Panc1 (cell line): ENCODE measurements at places on chromosomes 3 and 15.

GRCh38 chr3:86865506-86865905 is 125.4 kb downstream of the VGLL3 start:
- no peak for DNase-seq

DNA sequence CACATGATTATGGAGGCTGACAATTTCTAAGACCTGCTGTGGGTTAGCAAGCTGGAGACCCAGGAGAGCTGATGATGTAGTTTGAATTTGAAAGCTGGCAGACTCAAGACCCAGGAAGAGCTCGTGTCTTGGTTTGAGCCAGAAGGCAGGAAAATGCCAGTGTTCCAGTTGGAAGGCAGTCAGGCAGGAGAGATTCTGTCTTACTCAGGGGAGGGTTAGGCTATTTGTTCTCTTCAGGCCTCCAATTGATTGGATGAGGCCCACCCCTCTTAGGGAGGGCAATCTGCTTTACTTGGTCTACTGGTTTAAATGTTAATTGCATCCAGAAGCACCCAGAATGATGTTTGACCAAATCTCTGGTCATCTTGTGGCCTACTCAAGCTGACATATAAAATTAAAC is 40.4 kb upstream of the IGF2BP2 start:
- DNase-seq = no peak

- DNase-seq = no peak
These were observed 1350.7 kb downstream of the ZPLD1 start for GRCh38 chr3:103785537-103785936.

- no peak for DNase-seq
These were observed 519 bp downstream of the ASB7 start for GRCh38 chr15:100602823-100603393.

- DNase-seq = peak; percentile 46
These were observed 6.3 kb upstream of the CDC25A start for GRCh38 chr3:48194446-48195071.

DNA sequence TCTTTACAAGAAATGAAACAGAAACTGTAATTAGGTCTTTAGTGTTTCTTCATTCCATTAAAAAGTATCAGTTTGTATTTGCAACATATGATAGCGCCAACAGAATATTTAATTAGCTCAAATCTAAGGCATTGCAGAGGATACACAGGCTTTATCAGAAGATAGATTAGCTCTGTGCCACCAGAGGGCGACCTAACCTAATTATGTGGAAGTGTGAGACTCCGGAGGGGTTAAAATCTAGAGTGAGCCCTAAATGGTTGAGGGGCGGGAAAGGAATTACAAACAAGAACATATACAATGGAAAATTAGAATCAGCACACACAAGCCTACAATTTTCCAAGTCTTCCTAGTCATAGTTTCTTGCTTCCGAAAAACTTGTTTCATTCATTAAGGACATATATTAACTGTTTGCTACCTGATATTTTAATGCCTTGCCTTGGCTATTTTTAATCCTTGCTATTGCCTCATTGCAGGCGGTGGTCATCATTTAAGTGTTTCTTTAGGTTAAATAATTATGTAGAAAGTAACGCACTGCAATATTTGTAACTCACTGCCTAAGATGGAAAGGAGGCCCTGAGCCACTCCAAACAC is 18.0 kb upstream of the RYR3 start:
- DNase-seq = peak; percentile 32

GRCh38 chr3:14377044-14377837 is 25.2 kb upstream of the SLC6A6 start:
- DNase-seq = no peak

DNA sequence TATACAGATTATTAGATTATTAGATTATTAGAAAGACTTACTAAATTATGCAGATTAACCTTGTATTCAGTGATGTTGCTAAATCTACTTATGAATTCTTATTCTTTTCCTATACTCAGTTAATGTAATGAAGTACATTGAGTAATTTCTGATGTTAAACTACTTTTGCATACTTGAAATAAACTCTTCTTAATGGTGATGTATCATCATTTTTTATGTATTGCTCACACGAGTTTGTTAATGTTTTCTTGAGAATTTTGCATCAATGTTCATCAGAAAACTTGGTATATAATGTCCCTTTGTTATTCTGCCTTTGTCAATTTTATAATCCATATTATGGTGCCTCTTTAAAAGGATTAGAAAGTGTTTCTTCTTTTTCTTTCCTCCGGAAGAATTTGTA is 163.2 kb upstream of the COL8A1 start:
- no peak for DNase-seq

GRCh38 chr15:60535265-60535664 is 56.3 kb upstream of the ICE2 start:
- no peak for DNase-seq

GRCh38 chr3:152834191-152834775 is 648 bp upstream of the P2RY1 start:
- DNase-seq = no peak

- DNase-seq = no peak
These were observed 795.0 kb downstream of the ROBO1 start for GRCh38 chr3:78972617-78973301.

DNA sequence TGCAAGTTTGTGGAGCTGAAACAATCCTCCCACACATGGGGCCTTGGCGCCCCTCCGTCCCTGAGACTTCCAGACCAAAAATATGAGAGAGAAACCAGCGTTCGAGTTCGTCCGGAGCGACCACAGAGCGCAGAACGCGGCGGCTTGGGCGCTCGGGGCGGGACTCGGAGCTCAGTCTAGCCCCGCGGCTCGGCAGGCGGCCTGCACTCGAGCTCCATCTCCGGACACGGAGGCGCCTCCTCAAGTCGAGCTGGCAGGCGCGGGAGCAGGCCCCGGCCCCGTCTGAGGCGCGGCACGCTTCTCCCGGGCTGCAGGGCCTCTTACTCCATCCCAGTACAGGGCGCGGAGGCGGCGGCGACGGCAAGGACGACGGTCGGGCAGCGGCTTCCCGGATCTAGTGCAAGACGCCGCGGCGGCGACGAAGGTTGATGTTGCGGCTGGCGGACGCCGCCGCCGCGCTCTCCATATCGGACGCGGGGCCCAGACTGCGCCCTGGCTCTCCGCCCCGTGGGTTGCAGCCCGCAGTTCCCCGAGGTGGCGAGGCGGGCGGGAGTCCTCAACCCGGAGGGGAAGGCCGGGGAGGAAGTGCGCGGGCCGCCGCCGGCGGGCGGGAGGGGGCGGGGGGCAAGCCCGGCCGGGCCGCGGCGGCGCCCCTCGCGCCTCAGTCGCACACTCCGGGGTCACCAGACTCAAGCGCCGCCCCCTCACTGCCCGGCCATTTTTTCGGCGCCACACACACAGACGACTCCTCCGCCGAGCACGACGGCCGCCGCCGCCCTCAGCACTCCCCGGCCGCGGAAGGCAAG is 674 bp downstream of the MSL2 start:
- no peak for DNase-seq

DNA sequence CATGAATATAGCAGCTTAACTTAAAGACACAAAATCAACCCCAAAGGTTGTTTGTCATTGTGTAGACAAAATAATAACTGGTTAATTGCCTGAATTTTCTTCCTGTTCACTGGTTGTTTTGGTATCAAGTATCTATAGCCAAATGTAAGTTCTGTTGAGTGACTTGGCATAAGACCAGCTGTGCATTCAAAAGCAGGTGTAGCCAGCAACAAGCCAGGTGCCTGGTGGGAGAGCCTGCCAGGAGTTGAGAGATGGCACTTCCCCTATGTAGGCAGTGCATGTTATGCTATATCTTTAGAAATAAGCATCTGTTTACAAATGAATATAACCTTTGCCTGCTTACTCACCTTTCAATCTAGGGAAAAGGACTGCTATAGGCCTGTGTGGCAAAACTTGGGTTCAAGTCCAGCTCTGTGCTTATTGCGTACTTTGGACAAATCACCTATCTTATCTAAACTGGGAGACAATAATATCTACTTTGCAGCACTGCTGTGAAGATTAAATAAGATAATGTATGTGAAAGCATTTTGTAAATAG is 84.9 kb upstream of the TBL1XR1 start:
- DNase-seq = no peak

DNA sequence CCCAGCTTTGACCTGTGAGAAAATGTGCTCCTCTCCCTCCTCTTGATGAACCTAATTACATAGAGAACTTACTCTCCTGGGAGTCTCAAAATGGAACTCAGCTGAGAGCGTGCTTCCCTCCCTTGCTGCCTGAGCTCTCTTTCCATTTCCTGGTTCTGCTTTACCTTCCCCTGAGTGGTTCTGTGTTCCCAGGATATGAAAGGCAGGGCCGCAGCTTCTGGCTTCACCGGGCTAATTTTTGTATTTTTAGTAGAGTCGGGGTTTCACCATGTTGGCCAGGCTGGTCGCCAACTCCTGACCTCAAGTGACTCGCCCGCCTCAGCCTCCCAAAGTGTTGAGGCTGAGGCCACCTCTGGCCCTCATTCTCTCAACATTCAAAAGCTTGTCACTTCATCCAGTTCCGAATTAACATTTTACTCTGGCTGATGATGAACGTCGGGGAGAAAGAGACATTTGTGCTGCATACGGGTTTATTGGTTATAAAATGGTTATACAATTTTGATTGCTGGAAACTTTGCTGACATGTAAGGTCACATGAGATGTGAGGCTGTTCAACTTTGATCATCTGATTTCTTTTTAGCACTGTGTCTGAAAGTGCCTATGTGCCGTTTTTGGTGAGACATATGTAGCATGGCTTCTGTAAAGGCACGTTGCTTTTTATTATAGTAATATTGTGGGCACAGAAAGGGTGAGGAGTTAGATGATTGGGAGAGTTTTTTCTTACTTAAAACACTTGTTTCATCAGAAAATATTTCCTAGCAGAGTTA is 6.6 kb downstream of the PLS1 start:
- no peak for DNase-seq

GRCh38 chr15:90650956-90651689 is 66.0 kb upstream of the BLM start:
- no peak for DNase-seq

GRCh38 chr15:101810876-101811275 is 1.1 kb upstream of the OR4F15 start:
- DNase-seq = no peak

GRCh38 chr15:101828774-101829173 is 16.8 kb downstream of the OR4F15 start:
- no peak for DNase-seq

- no peak for DNase-seq
These were observed at the start of gene RBPMS2 for GRCh38 chr15:64775551-64776401. TSS of gene RBPMS2 (minus strand) at chr15:64775589. CDS start at chr15:64775319, 270 bp downstream.

DNA sequence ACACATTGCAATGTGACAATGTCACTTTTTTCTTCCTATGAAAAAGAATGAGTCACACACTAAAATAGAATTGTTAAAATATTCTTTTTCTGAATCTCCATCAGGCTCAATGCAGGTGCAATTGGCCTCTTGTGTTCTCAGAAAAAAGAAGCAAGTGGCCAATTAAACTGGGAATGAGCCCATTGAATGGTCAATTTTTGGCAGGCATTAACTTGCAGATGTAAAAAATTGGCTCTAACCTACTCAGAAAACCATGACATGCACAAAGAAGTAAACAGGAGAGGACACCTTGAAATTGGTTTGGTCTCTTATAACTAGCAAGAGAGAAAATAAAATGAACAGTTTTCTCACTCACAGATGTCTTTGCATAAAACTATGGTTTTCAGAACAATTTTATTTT is 820.8 kb downstream of the TBL1XR1 start:
- DNase-seq = no peak

- DNase-seq = peak; percentile 20
These were observed 604.1 kb downstream of the EDEM1 start for GRCh38 chr3:5791558-5791957.

GRCh38 chr3:38805004-38805403 is 11.0 kb downstream of the SCN10A start:
- no peak for DNase-seq

DNA sequence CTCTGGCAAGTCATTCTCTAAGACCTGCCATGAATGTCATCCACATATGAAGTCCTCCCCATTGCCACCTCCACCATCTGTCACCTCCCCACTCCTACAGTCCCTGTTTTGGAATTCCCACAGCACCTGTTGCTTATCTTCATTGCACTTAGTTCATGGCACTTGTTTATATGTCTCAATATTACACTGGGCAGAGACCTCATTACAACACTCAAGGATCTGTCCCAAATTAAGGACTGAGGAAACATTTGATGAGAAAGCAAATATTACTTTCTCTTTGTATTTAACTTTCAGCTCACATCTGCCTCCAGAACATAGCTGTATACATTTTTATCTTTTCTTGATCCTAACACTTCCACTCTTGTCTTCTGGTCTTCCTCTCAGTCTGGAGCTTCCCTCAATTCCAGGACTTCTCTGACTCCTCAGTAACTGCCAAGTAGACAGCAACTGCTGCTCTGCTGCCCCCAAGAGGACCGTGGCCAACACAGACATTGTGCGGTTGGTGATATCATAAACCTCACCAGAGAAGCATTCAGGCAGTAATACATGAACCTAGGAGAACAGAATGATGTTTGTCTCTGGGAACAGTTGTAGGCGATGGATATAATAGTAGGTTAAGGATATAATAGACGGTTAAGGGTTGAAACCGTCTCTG is 45.0 kb upstream of the FGF12 start:
- DNase-seq = no peak

DNA sequence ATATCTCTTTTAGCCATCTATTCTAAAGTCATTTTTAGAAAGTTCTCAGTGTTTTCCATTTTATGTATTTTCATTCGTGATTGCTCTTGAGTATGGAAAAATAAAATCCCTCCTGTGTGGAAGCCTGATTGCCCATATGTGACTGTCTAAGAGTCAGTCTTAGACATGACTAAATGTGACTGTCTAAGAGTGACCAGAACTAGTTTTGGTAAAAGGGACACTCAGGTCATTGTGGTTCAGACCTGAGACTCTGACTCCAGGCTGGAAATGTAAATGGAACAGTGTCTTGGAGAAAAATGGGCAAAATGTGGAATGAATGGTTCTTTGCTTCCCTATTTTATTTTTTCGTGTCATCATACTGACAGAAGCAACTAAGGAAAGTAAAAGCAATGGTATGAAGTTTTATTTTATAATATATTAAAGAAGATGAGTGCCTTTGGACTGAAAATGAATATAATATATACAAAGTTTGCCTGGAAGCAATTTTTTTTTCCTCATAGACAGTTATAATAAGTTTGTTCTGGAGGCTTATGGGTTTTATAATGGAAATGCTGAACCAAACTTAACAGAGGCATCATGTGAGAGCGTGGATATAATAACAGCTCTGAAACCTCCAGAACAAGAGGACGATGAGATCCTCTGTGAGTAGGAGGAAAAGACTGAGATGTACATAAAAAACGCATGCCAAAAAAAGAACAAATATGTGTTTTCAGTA is 264.4 kb downstream of the ZPLD1 start:
- DNase-seq = no peak

- DNase-seq = no peak
These were observed 64.6 kb upstream of the GALNT15 start for GRCh38 chr3:16109929-16110328.

DNA sequence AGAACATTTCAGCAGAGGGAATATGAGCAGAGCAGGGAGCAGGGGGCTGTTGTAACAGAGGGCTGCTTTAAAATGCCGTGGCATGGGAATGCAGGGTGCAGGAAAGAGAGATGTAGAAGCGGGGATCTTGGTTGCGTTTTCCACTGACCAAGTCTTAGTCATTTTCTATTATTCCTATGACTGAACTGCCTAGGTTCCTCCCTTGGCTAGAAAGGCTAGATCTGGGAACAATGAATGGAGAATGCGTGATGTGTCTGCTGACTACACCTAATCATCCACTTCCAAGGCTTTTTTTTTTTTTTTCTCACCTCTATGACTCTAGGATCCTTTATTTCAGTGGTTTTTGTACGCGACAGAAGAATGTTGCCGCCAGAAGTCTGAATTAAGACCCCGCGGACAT is 607.4 kb upstream of the TBL1XR1 start:
- no peak for DNase-seq

GRCh38 chr15:42832576-42832975 is 88.0 kb downstream of the TTBK2 start:
- no peak for DNase-seq

- no peak for DNase-seq
These were observed 63.7 kb upstream of the ULK4 start for GRCh38 chr3:42025370-42026138.
